ENCODE measurements at places on chromosomes 5 and 9. TPM values are rescaled to one million over a fixed set of nuclear protein-coding genes. Genes with fewer than 3 reads are reported as not detected.

Gene PCDH12
- total RNA-seq = 22.0 TPM

Gene TMC1
- total RNA-seq = 1.3 TPM

Gene PCDHA10
- 0.13 TPM for total RNA-seq

Gene PCDHB2
- 2.3 TPM for total RNA-seq

Gene EIF4E1B
- total RNA-seq = not detected

Gene HRH2
- not detected for total RNA-seq

Gene IL9
- not detected for total RNA-seq

Gene QRFP
- total RNA-seq = not detected

Gene GNE
- total RNA-seq = 9.2 TPM

Gene ARHGEF39
- total RNA-seq = 0.65 TPM

Gene NMRK1
- total RNA-seq = 36.1 TPM

Gene INSL6
- total RNA-seq = not detected

Gene ENTPD8
- 0.16 TPM for total RNA-seq

Gene KCNN2
- total RNA-seq = 6.3 TPM

Gene C9orf50
- under 0.01 TPM for total RNA-seq

Gene GRM6
- total RNA-seq = not detected

Gene CSF2
- 1.3 TPM for total RNA-seq

Gene STING1
- total RNA-seq = 53.7 TPM

Data from bladder microvascular endothelial cell (primary cell).